ENCODE measurements at places on chromosomes 2 and 18.

- DNase-seq = no peak
These were observed 181.1 kb downstream of the NEDD4L start for GRCh38 chr18:58225101-58225500.

DNA sequence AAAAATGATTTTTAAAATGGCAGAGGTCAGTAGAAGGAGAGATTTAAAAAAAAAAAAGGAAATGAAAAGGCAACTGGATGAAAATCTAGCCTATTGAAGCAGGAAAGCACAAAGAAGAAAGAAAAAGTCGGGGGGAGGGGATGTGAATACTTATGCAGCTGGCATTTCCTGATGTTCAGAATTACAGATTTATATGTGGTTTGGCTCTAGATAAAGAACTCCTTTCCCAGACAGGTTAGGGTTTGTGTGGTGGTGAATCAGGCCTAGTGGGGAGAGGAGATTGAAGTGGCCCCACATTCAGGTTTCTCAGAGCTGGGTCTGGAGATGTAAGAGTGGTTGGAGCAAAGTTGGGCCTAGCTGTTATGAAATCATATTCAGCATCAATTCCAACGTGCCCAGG, 394.4 kb downstream of the FIGN start:
- no peak for DNase-seq

DNA sequence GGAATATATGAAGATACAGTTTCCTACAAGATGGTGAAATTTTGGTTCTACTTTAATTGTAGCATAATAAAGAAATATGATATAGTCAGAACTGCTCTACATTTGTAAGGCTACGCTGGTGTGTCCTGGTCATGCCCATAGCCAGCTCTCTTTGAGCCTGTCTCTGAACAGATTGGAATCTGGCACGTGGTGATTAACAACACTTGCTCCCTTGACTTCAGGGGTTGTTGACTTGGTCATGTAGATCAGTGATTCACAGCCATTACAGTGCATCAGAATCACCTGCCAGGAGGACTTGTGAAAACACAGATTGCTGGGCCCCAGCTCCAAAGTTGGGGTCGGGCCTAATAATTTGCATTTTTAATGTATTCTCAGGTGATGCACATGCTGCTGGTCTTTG, 80.4 kb downstream of the PTPRM start:
- DNase-seq = no peak

GRCh38 chr2:220394433-220394832, 767.0 kb downstream of the SLC4A3 start:
- no peak for DNase-seq

DNA sequence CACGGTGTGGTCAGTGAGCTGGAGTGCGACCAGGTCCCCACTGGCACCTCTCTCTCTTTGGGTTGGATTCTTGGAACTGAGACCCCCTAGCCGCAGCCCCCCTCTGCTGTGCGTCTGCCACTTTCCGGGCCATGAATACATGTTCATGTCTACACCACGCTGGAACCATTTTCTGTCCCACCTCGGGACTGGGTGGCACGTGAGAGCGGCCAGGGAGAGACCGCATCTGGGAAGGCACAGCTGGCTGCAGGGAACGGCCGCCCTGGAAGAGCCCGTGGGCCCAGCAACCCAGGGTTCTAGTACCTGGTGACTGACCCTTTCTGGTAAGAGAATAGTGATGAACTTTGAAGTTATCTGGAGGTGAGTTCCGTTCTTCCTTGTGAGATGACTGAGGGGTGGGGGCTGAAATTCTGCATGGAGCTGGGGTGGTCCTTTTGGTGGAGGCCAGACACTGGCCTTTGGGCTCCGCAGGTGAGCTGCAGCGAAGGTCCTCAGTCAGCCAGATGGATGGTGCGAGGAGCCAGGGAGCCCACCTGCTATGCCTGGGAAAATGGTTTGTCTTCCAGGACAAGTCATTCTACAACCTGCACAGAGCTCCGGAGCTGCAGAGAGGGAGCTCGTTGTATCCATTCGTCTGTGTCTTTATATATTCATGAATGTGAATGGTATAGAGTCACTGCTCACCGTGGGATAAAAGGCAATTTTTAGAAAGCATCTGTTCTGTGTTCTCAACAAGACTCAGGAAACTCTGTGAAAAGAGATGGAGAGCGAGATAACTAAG, 223.5 kb downstream of the NDUFA10 start:
- DNase-seq = no peak

DNA sequence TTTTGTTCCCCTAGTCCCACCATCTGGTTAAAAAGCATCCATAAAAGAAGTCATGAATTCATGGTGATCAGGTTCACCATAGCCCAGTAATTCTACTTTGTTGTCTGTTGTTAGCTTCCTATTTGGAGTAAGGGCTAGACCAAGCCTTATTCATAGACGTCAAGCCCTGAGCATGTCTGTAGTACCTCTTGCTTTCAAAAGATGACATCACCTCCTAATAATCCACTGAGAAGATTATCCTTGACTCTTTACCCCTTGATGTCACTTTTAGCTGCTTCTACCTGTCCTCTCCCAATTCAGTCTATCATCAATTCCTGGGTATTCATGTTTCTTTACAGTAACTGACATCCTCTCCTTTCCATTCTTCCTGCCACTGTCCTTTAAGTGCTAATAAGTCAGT, 90.1 kb downstream of the EML6 start:
- no peak for DNase-seq

Data from stimulated activated CD8-positive, alpha-beta memory T cell treated with anti-CD3 and anti-CD28 coated beads, Interleukin-12 subunit alpha, Interleukin-12 subunit beta, amount 100 ng/mL, for 1 hour (primary cell).